Tibial artery (tissue), 4 donors: ENCODE measurements at places on chromosomes 1 and 21.

GRCh38 chr1:111841189-111841588, 85.5 kb downstream of the DDX20 start:
- no peak for DNase-seq

GRCh38 chr1:44405031-44405797, at the start of gene RNF220:
TSS of gene RNF220 (plus strand) at chr1:44405255.
- DNase-seq, result peak; percentile 70

DNA sequence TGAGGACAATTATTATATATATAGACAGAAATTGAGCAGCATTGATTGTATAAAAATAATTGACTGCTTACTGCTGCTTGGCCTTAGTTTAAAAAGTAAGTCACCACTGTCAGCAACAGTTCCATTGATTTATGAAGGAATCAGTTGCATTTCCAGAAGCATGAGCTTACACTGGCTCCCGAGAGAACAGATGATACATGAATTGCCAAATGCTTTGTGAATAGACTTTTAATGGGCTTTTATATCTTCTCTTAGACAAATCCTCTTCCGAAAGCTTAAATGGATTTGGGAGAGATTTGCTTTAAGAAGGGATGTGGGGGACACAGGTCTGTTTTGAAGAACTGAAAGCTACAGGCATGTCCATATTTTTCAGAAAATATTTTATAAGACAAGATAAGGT, 7.5 kb downstream of the FHAD1 start:
- no peak for DNase-seq

DNA sequence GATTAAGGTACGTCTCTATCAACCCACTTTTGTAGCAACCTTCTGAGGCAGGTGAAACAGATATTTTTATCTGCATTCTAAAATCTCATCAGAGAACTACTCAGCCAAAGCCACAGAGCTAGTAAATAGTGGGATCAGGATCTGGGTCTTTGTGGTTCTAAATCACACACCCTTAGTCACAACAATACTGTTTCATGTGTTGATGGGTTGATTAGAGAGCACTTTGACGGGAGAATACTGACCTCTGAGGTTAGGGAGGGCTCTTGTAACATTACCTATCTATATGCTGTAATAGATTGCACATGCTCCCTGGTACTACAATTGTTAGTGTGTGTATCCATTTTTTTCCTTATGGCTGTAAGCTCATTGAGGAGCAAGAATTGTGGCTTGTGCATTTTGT, 45.5 kb upstream of the CCDC190 start:
- DNase-seq, result no peak

GRCh38 chr1:91765880-91766443, 120.0 kb downstream of the TGFBR3 start:
- no peak for DNase-seq

GRCh38 chr1:224493269-224493668, 58.7 kb upstream of the WDR26 start:
- DNase-seq, result no peak

GRCh38 chr1:17053086-17053684, 647 bp downstream of the SDHB start:
- DNase-seq, result no peak

GRCh38 chr1:46221749-46222148, 18.6 kb downstream of the LURAP1 start:
- no peak for DNase-seq
